Stimulated activated CD4-positive, alpha-beta T cell treated with anti-CD3 and anti-CD28 coated beads, Interleukin-1b, Interleukin-23, amount 100 ng/mL, for 4 hours (primary cell): ENCODE measurements at places on chromosomes 7 and 10.

- DNase-seq = no peak
Measured at GRCh38 chr10:16847644-16848043, 30.4 kb upstream of the RSU1 start.

DNA sequence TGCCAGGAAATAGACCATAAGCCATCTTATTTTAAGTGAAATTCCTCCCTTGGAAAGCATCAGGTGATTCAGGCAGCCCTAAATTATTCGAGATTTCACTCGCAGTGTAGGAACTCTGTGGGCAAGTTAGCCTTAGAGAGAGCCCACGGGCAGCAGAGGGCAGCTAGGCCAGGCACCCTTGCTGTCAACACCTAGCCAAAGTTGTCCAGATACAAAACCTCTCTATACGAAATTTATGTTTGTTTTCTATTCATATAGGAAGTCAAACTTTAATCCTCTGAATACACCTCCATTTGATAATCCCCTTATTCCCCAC lies 1043.5 kb downstream of the GATA3 start:
- no peak for DNase-seq

- DNase-seq = no peak
Measured at GRCh38 chr10:24858288-24859270, 93.8 kb downstream of the PRTFDC1 start.

DNA sequence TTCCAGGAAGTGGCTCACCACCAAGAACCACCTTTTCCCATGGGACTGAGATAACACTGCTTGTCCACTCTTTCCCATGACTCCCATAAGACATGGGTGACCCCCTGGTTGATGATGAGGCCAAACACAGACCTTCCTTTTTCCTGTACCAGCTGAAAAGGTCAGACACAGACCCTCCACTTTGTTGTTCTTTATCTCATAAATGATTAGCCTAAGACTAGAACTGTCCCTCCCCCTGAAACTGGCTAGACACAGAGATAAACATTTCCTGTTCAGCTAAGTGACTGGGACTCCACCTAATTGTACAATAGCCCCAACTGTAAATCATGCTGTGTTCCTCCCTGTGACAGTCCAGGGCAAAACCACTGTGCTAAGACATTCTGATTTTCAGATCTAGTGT lies 8.2 kb upstream of the NRG3 start:
- DNase-seq = no peak

DNA sequence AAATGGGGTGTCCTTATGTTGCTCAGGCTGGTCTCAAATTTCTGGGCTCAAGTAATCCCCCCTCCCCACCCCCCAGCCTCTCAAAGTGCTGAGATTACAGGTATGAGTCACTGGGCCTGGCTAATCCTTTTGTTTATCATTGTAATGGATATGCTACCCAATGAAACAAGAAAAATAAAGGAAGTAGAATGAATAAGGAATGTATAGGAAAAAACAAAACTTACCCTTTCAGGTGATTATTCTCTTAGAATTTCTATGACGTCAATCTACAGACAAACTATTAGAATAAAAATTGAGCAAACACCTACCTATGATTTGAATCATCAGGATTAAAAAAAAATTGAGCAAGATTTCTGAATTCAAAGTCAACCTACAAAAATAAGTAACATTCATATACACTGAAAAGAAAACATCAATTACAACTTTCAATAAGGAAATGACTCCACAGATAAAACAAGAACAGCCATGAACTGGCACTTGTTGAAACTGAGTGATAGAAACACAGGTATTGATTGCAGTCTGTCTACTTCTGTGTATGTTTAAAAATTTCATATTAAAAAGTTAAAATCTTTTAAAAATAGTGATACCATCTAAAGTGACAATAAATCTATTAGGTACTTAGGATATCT lies 12.2 kb downstream of the ADAM12 start:
- DNase-seq = no peak

DNA sequence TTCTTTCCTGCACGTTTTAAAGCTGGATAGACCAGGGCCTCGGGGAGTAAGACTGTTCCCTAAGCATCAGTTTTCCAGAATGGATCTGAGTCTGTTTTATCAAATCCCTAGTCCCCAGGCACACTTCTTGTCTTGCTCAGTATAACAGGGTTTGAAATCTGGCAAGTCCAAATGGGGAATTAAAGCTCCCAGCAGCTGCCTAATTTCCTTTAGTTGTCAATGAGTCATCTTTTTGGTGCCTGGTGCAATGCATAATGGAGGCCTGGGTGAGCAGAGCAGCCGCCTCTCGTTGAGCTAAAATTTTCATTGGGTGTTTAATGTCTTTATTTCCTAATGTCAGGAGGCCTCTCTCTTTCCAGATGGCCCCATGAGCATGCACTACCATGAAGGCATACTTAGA lies 87.9 kb downstream of the STRA8 start:
- no peak for DNase-seq

- no peak for DNase-seq
Measured at GRCh38 chr7:18241543-18242231, 214.0 kb upstream of the PRPS1L1 start.

GRCh38 chr10:42939237-42939636 lies 137.6 kb upstream of the RET start:
- no peak for DNase-seq

GRCh38 chr7:85554236-85555178 lies 367.7 kb upstream of the SEMA3D start:
- DNase-seq = no peak

DNA sequence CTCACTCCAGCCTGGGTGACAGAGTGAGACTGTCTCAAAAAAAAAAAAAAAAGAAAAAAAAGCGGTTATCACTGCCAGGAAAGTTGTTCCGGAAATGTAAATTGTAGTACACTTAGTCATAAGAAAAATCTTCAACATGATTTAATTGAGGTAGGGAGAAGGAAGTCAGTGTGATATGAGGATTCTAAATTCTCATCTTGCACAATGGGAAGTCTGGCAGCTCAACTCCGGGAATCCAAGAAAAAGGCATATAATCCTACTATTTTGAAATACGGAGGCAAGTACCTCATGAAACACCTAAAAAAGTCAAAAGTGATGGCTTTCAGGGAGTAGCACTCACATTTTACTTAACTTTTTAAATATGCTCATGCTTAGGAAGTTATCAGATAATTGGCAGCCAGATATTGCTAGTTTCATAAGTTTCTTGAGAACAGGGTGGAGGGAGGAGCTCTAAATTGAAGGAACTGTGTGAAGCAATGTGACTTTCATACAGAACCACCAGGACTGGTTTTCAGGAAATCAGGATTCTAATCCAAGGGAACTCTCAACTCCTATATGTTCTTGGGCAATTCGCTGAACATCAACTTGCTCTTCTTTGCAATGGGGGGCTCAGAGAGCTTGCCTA lies 2.7 kb upstream of the C7orf25 start:
- DNase-seq = no peak

DNA sequence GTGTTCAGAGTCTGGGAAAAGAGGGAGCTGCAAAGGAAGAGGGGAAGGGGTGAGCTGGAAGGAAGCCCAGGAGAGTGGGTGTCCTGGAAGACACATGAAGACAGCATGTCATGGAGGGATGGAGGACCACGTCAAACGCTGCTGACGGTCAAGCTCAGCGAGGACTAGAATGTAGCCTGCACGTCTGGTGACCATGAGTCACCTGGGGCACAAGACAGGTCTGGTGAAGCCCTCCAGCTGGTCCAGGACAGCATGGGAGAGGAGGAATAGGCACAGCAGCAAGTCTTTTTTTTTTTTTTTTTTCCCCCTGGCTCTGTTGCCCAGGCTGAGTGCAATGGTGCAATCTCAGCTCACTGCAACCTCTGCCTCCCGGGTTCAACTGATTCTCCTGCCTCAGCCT lies 19.6 kb upstream of the AMZ1 start:
- no peak for DNase-seq

DNA sequence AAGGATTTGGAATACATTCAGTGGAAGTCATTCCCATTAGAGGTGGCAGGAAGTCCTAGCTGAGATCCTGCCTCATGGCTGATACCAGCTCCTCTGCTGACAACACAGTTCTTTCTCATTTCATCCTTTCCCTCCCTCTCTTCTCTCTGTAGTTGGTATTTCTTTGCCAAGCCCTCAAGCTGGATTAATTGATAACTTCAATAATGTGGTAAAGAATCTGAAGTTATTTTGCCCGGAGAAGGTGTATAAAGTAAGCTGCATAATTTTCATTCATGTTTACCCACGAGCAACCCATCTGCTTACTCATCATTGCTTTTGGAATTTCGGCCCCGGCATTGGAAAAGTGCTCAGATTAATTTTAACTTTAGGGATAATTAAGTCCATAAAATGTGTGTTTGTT lies 85.2 kb upstream of the PLPP4 start:
- no peak for DNase-seq

- DNase-seq = peak; percentile 64
Measured at GRCh38 chr10:17742918-17743317, 9.1 kb upstream of the TMEM236 start.

- DNase-seq = no peak
Measured at GRCh38 chr7:2151237-2151636, 81.5 kb downstream of the MAD1L1 start.

DNA sequence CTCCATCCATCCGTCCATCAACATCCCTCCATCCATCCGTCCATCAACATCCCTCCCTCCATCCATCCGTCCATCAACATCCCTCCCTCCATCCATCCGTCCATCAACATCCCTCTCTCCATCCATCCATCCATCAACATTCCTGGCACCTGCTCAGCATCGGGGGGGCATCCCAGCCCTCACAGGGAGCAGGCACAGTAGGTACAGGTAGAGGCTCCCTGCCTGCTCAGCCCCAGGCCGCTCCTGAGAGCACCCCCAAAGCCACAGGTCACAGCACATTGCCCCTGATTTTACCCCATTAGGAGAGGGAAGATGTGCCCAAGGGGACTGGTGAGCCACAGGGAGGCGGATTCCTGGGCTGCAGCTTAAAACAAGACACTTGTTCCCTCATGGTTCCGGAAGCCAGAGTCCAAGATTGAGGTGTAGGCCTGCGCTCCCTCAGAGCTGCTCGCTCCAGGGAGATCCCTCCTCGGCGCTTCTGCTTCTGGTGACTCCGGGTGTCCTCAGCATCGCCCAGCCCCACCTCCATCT lies 21.1 kb upstream of the CFAP46 start:
- DNase-seq = no peak

DNA sequence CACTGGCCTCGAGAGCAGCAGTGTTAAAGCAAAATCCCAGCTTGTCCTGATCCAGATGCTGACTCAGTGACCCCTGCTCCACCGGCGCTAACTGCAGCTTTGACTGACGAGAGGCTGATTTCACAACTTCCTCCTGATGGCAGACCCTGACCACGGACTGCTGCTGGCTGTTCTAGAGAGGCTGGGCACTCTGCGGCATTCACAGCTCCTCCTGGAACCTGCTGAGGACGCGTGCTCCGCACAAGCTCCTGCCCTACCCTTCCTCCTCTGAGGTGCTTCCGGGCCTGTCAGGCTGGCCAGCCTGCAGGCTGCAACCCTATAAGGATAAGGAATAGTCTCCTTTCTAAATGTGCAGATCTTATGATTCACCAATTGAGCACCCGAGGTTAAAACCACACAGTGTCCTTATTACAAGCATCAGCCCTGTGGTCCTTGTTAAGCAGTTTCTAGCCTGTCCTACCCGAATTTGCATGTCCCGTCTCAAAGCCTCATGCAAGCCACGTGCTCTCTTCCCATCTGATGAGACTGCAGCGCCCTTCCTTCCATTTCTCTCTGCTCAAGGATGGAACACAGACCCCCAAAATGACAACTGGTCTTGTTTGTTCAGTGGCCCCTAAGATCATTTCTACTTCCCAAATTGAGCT lies 35.5 kb upstream of the NCAPG2 start:
- DNase-seq = no peak

DNA sequence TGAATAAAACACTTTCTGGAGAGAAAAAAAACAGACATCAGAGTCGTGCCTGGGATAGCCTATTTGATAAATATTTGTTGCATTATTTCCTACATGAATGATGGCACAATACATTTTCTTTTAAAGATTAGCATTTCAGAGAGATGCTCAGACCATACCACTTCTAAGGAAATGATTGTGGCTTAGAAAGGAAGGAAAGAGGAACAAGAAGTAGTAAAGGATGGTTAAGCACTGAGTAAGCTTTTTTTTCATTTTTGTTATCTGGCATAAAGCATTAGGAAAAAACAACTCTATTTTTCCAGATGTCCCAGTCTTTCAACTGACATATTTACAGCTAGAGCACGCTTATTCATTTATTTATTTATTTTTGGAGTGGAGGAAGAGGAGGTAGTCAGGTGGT lies 258.8 kb upstream of the TEX47 start:
- no peak for DNase-seq

DNA sequence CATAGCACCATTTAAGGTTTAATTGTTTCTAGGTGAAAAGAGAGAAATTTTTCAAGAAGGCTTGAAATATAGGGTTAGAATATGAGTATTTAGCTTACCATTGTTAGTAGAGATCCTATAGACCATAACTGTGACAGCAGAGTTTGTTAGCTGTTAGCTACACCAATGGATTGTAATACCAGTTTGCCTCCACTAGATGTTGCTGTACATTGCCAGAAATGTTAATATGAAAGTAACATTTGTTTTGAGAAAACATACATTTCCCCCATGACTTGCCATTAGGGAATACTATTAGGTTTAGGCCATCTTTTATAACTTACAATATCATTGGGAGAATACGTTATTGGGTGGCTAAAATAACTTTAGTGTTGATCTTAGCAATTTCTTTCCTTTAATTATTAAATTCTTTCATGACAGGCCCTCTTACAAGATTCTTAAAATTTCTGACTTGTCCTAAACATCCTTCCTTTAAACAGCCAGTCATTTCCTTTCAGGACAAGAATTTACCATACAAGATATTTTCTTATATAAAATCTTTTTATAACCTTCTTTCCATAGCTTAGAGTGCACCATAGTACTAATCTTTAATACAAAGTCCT lies 39.5 kb downstream of the ZNF117 start:
- DNase-seq = no peak

DNA sequence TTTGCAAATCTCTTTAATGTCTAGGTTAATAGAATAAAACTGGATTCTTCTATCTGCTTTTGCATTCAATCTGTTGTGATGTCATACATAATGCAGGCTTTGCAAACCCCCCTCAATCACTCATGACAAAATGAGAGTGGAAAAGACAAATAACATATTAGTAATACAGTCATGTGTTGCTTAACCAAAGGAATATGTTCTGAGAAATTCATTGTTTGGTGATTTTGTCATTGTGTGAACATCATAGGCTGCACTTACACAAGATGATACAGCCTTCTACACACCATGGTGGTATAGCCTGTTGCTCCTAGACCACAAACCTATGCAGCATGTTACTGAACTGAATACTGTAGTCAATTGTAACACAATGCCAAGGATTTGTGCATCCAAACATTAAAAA lies 87.3 kb upstream of the SEC61G start:
- no peak for DNase-seq

GRCh38 chr10:24928163-24928562 lies 24.2 kb downstream of the PRTFDC1 start:
- DNase-seq = no peak

DNA sequence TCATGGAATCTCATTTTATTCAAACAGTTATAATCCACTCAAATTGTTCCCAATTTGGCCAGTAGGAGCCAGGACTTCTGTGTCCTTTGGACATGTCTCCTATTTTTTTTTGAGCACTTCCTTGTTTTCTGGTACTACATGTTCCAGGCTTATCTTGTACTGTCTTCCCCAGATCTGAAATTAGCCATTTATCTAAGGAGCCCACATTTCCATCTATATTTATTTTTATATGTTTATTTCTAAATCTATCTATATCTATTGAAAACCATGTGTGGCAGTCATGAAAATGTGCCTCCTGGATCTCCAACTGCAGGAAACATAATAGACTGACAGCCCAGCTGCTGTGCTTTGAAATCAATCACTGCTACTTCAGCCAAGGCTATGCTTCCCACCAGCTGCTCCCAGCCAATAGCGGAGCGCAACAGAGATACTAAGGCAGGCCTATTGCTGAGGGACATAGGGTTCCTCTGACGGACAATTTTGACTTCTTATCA lies 147.1 kb downstream of the LRRC4 start:
- no peak for DNase-seq
